COR-L47 (cell line): ENCODE measurements at places on chromosomes 11 and 22.

GRCh38 chr22:19559324-19559811 is 35.2 kb upstream of the CLDN5 start:
- no peak for DNase-seq

GRCh38 chr22:49975543-49976389 is 15.2 kb downstream of the PIM3 start:
- DNase-seq = no peak

GRCh38 chr11:122789907-122790306 is 48.4 kb upstream of the CRTAM start:
- no peak for DNase-seq

DNA sequence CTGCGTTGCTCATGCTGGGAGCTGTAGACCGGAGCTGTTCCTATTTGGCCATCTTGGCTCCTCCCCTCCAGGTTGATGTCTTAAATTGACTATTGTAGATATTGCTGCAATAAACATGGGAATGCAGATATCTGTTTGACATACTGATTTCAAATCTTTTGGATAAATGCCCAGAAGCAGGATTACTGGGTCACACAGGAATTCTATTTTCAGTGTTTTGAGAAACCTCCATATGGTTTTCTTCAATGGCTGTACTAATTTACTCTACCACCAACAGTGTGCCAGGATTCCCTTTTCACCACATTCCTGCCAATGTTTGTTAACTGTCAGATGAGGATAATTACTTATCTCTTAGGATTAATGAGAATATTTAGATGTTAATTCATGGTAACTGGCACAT is 467.0 kb downstream of the LUZP2 start:
- DNase-seq = peak; percentile 59

DNA sequence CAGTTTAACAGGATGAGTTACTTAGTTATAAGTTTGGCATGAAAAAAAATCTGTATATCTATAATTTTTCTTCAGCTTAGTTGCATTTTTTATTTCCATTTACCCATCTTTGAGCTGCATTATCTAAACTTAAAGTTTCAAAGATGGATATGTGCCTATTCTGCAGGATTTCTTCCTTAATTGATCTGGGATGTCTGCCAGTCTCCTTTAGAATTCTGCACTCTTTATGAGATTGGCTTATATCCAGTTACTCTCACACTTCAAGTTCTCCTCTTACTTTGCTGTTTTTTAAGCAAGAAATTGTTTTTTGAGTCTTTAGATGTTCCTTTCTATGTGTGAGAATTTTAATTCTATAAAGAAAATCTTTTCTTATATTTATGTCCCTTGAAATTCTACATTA is 5.1 kb upstream of the PDGFD start:
- peak; percentile 20 for DNase-seq

DNA sequence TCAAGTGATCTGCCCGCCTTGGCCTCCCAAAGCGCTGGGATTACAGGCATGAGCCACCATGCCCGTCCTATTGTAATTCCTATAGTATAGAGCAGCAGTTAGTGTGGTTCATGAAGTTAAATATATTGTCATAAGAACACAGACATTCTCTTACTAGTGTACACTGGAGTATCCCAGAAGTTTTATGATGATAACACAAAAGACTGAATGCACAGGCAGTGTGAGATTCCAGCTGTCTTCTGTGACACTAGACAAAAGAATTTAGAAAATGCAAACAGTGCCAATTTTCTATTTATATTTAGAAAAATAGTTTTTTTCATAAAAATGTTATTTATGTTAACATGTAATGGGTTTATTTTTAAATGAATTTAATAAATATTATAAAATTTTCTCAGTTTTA is 39.4 kb upstream of the RBX1 start:
- no peak for DNase-seq

GRCh38 chr11:18243783-18244362 is 4.6 kb downstream of the SAA2 start:
- peak; percentile 50 for DNase-seq

DNA sequence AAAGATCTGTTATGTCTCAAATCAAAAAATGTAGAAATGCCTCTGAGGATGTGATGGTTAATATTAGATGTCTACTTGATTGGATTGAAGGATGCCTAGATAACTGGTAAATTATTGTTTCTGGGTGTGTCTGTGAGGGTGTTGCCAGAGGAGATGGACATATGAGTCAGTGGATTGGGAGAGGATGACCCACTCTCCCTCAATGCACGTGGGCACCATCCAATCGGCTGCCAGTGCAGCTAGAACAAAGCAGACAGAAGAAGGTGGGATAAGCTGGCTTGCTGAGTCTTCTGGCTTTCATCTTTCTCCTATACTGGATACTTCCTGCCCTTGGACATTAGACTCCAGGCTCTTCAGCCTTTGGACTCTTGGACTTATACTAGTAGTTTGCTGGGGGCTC is 430.3 kb downstream of the SOX6 start:
- no peak for DNase-seq

- peak; percentile 94 for DNase-seq
These were observed at the start of gene LGR4 for GRCh38 chr11:27472398-27473016. Gene LGR4 (minus strand): TSS chr11:27472790. CDS start chr11:27472302, 488 bp downstream.

GRCh38 chr11:2869561-2870427 is 15.8 kb downstream of the CDKN1C start:
- no peak for DNase-seq

- no peak for DNase-seq
These were observed 144.6 kb downstream of the LDLRAD3 start for GRCh38 chr11:36088266-36088972.

GRCh38 chr11:849104-849824 is 6.6 kb downstream of the TSPAN4 start:
- peak; percentile 53 for DNase-seq

- DNase-seq = no peak
These were observed 335.3 kb downstream of the FAM181B start for GRCh38 chr11:82398300-82398815.

DNA sequence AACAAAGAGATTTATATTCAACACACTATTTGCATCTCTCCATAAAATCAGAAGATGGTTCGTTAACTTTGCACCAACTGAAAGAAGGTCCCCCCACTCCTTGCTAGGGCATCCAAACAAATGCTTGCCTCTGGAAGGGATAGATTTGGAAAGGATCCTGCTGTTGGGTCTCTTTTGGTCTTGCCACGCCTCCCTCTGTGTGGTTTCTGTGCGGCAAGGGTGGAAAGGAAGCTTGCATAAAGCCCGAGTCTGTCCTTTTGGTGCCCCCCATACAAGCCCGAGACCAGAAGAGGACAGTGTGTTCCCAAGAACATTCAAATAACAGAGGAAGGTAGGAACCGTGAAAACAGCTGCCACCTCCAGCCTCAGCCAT is 15.1 kb downstream of the SCGB1A1 start:
- no peak for DNase-seq

DNA sequence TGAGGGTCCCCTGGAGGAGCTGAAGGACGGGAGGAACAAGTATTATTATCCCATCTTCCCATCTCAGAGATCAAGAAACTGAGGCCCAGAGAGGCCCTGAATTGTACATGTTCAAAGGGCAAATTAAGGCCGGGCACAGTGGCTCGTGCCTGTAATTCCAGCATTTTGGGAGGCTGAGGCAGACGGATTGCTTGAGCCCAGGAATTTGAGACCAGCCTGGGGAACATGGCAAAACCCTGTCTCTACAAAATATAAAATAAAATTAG is 8.1 kb downstream of the PLA2G6 start:
- DNase-seq = no peak

- peak; percentile 36 for DNase-seq
These were observed 138.5 kb upstream of the NCAM1 start for GRCh38 chr11:112822478-112823274.

DNA sequence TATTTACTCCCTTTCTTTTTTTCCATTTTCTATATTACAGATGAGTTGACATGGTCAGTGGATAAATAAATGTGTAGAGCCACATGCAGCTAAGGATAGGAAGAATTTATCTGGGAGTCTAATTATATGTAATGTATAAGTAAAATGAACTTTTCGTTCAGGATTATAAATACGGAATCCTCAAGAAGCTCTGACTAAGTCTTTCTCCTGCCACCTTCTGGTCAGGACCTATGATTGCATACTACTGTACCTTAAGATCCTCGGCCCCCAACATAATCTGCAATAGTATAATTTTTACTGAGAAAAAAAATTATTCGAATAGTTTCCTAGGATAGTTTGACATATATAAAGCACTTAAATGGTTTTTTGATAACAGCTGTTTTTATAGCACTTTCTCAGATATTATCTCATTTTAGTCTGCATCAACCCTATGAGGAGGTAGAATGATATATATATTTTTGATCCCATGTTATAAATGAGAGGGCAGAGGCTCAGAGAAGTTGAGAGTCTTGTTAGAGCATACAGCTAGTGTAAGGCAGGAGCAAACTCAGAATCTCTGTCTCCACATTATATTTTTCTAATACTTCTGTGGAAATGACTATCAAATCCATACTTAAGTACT is 36.1 kb downstream of the CCDC90B start:
- DNase-seq = peak; percentile 24

DNA sequence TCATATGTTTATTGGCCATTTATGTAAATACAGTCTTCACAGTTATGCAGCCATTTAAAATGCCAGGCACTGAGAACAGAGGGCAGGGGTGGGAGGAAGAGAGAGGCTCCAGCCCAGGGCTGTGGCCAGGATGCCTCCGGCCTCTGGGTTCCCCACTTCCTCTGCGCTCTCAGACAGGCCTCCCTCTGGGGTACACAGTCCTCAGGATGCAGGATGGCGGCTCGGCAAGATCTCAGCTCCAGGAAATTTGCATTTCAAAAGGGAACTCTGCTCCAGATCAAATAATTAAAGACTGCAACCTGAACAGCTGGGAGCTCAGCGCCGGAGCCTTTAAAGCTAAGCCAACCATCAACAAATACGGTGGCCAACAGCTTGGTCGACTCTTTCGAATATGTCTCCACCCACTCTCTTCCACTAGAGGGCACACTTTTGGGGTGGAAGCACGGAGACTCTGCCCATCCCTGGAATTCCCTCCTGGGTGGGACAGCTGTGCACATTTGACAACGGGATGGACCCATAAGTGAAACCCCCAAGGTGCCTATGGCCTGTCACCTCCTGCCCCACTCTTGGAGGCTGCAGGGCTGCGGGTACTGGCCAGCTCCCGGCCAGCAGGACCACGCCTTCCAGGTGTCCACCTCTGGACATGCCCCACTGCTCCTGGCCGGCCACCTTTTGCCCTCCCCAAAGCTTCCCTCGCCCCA is 1044.7 kb downstream of the BRD1 start:
- no peak for DNase-seq

GRCh38 chr22:24183321-24184031 is 2.2 kb downstream of the SUSD2 start:
- DNase-seq = no peak

GRCh38 chr11:77589181-77589520 is 602 bp upstream of the AQP11 start:
- DNase-seq = no peak

- no peak for DNase-seq
These were observed 29.1 kb upstream of the PAK1 start for GRCh38 chr11:77503006-77503405.

DNA sequence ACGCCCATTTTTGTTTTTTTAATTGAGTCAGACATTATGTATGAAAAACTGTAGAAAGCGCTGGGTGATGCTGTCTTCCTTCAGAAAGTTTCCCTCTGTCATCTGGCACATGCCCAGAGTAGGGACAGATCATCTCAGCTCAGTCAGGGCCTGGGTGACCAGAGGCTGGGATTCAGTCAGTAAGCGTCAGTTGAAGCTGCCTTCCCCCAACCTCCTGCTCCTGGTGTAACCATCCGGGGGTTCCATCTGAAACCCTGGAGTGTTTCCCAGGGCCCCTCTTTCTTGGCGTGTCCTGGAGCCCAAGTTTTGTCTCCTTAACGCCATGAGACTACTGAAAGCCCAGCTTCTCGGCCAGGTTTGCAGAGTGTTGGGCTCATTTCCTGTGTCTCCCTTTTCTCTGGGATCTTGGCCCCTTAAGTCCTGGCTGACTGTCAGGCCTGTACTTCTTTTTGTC is 10.7 kb downstream of the PPFIA1 start:
- DNase-seq = no peak

DNA sequence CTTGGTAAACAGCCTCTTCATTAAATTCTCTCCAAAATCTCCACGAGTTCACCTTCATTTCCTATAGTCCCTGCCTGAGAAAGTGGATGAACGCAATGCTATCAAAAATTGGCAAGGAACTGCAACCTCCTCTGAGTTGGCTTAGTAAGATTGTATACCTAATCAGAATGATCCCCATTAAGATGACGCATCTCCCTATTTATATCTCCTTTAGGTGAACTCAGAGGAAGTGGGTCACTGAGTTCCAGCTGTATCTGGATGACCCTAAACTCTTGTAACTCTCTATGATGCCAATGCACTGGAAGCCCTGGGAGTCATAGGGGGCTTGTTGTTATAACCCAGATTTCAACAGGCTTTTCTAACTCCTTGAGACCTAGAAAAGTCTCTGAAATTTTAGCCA is 48.2 kb downstream of the OR10A6 start:
- no peak for DNase-seq

DNA sequence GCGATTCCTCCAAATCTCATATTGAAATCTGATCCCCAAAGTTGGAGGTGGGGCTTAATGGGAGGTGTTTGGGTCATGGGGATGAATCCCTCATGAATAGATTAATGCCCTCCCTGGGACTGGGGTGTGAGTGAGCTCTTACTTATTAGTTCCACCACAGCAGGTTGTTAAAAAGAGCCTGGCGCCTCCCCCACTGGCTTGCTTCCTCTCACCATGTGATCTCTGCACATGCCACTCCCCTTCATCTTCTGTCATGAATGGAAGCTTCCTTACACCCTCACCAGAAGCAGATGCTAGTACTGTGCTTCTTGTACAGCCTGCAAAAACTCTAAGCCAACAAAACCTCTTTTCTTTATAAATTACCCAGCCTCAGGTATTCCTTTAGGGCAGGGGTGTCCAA is 8.8 kb downstream of the RRAS2 start:
- DNase-seq = no peak
